ENCODE measurements at places on chromosomes 4 and X.

DNA sequence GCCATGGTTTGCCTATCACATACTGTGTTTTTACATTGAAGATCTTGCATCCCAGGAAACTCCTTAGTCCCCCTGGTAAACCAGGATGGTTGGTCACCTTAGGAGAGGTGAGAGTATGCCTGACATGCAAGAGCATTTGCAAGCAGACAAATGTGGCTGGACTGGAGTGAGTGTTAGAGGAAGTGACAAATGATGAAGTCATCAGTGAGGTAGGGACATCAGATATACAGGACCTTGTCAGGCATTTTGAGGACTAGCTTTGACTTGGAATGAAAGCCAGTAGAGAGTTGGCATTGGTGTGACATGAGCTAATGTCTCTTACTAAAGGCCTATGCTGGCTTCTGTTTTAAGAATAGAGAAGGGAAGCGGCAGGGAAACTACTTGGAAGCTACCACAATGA is 124.9 kb downstream of the FRMPD4 start:
- DNase-seq: no peak

- DNase-seq: no peak
Measured at GRCh38 chr4:159206427-159206871, 103.6 kb downstream of the RAPGEF2 start.

DNA sequence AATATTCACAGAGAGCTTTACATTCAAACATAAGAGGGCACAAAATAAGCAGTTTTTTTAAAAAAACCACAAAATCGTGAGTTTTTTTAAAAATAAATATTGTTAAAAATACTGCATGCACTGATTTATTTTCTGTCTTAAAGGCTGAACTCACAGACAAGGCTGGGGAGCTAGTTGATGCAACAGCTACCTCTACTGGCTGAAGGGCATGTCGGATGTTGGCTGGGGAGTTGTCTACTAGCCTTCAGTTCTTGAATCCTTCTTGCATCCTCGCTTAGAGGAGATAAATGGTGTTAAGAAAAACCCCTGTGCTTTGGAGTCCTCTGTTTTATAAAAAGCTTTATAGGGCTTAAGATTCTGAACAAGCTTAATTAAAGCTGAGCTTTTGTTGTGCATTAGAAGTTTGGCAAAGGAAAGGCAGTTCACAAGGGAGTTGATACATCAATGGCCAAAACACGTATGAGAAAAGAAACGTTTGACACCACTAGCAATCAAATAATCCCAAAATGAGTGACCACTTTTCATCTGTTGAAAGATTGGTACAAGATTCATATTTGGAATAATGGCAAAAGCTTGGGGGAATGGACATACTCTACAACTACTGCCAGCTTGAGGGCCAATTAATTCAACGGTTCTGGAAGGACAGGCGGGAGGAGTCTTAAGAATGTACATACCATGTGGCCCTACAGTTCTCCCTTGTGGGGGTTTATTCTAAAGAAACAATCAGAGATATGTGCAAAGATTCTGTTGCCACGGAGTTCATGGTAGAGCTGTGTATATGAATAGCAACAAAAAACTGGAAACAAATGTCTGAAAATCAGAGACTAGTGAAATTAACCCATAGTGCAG is 94.7 kb downstream of the SEL1L3 start:
- DNase-seq: no peak

DNA sequence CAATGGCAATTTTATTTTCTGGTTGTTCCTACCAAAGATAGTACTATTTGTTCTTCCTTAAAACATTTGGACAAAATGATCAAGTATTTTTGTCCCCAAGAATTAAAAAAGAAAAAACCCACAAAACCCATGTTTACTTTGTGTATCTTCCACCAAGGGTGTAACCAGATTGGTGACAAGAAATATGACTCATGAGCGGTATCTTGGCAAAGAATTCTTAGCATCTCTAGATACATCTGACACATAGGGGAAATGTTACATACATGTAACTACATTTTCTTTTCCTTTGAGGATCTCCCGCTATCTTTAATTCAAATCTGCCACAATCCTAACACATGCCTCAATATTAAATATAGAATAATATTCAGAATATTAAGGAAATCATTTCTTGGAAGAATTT is 78.7 kb downstream of the WDFY3 start:
- no peak for DNase-seq

GRCh38 chr4:40227284-40227683 is 30.5 kb downstream of the RHOH start:
- DNase-seq: no peak

DNA sequence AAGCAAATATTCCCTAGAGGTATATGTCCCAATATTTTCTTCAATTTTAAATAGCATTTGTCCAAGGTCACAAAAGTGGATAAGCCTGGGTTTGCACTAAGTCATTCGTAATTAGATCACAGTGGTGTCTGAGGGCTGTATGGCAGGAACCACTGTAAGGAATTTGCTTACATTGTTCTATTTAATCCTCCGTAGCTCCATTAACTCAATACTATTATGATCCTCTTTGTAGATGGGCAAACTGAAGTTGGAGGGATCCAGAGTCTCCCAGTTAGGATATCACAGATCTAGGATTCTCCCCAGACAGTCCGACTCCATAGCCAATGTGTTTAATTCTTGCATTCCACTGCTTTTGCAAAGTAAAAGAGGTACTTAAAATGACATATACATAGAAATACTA is 242.7 kb upstream of the DCAF8L1 start:
- no peak for DNase-seq

- no peak for DNase-seq
Measured at GRCh38 chr4:184653650-184654049, 4.1 kb downstream of the PRIMPOL start.

- no peak for DNase-seq
Measured at GRCh38 chr4:41590591-41590990, 52.6 kb downstream of the LIMCH1 start.

DNA sequence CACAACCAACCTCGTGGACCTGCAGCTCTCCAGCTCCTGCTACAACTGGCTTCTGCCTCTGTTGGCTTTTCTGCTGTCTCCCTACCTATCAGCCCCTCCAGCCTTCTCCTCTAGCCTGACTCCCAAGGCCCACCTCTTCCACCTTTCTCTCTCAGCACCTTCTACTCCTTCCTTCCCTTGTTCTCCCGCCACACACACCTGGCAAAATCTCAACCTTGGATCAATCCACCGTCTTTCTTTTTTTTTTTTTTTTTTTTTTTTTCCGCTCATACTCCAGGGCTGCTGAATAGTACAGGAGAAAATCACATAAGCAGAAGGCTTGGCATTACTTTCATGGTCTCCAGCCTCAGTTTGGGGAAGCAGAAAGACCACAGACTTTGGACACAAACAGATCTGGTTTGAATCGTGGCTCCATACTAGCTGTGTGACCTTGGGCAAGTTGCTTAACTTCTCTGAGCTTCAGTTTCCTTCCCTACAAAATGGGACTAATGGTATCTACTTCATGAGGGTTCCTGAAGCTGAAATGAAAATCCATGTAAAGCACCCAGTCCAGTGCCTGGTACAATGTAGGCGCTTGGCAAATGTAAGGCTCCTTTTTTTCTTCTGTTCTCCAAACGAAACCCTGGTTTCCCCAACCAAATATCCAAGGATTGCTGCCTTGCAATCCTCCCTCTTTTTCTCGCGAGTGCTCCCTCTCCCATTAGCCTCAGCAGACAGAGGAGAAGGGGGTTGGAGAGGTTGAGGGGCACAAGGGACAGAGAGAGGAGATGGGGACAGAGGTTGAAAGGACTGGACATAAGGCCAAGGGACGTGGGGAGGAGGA is 1.7 kb downstream of the FGD1 start:
- no peak for DNase-seq

DNA sequence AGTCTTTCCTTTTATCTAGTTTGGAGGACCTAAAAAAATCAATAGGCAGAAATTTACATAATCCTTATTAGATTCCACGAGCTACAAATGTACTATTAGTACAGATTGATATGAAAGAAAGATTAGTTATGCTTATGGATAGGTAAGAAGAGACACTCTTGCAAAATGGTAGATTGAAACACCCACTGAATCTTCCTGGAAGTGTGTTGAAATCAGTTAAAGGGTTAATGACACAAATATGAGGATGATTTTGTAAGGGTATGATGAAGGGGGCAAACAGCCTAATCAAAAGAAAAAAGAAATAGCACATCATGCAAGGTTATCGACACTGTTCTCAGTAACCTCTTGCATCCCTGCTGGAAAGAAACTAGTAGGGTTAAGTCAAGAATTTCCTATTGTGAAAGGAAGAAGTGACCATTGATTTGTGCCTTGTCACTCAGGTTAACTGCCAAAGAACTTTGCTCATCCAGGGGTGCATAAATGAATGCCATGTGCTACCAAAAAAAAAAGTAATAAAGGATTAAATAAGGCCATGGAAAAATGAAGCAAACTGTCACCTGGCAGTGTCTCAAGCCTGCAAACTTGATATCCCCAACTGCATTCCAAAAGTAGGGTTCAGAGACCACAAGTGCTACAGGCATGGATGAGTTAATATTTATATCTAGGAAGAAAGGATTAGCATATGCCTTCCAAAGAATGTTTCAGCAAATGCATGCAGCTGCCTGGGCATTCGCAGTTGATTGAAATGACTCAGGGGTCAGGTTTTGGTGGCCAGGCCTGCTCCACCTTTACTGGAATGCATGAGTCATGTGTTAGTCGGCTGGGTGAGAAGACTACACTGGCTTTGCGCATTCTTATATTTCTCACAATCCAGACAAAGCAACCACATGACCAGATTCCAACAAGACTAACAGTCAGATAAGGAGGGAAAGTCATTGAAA is 78.3 kb upstream of the ATXN3L start:
- no peak for DNase-seq

DNA sequence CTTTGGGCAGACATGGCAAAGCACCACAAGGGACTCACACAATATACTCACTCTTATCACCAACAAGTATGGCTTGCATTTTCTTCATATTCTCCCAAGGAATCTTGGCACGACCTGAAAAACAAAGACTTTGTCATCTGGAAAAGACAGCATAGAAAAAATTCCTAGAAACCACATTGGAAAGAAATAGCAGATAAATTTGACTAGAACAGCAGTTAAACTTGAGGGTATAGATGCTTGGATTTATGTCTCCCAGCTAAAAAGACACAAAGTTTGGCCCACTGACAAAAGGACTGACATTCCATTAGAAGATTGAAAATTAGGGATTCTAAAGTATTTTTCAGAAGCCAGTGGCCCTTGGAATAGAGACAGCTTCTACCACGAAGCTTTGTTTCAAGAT is 6.9 kb upstream of the VEGFC start:
- DNase-seq: no peak

GRCh38 chrX:104137496-104137895 is 19.3 kb downstream of the SLC25A53 start:
- no peak for DNase-seq

DNA sequence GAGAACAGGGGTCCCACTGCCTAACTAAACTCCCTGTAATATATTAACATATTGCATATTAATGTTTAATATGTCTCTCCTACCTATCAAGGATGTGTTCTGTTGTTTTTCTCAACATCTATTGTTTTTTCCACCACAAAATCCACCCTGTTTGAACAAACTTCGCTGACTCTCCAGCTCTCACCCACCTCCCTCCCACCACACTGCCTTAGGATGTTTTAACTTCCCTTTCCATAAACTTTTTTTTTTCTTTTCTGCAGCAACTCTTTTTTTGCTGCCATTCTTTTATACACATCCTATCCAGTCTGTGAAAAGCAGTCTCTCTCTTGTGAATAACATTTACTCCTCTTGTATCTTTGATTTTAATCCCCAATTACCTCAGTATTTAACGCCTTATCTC is 226.1 kb downstream of the PCDH7 start:
- DNase-seq: no peak

GRCh38 chr4:175511861-175512260 is 300.2 kb downstream of the GPM6A start:
- no peak for DNase-seq

GRCh38 chr4:124902001-124902515 is 189.5 kb upstream of the ANKRD50 start:
- DNase-seq: no peak

DNA sequence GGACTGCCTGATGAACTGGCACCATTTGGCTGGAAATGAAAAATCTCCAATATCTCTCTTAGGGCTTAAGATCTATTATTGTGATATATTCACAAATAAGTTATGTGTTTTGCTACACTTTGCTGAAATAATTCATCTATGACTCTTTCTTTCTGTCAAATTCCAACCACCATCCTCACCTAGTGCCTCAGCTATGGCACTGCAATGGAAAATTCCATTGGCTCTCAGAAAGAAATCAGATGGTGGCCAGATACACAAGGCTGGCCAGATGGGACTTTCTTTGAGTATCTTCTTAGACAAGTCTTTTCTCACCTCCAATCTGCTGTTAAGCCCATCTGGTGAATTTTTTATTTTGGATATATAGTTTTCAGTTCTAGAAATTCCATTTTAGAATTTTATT is 28.0 kb downstream of the NAT8L start:
- no peak for DNase-seq

- DNase-seq: no peak
Measured at GRCh38 chrX:79107891-79108718, 36.4 kb upstream of the GPR174 start.

DNA sequence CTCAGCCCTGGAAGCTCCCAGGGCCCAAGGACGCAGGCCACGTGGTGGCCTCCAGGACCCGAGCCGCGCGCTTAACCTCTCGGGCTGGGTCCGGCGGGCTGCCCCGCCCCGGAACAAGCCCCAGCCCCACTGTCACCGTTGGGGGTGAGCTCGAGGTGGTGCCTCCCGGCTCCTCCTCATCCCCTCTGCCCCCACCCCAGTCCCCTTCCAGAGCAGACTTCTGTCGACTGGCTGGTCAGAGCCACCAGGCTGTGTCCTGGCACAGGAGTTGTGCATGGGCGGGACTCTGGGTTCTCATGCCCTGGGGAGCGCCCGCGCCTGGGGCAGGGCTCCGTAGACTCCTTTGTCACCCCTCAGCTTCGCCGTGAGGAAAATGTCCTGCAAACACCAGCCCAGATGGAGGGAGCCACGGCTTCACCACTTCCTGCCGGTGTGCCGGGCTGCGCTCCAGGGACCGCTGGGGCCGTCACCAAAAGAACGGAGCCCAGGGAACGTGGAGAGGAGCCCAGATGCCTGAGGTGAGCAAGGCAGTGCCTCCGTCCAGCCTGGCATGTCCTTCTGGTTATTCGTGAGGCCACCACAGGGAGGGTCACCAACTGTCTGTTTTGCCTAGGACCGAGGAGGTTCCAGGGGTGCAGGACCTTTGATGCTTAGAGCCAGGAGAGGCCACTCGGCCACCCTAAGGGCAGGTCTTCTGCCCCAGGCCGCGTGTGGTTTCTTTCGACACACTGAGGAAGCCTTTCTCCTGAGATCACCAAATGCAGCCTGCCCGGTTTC is 7.1 kb upstream of the RGS12 start:
- no peak for DNase-seq

- no peak for DNase-seq
Measured at GRCh38 chrX:10986616-10987015, 124.5 kb upstream of the HCCS start.

- no peak for DNase-seq
Measured at GRCh38 chrX:150879855-150880807, 18.3 kb downstream of the CD99L2 start.

DNA sequence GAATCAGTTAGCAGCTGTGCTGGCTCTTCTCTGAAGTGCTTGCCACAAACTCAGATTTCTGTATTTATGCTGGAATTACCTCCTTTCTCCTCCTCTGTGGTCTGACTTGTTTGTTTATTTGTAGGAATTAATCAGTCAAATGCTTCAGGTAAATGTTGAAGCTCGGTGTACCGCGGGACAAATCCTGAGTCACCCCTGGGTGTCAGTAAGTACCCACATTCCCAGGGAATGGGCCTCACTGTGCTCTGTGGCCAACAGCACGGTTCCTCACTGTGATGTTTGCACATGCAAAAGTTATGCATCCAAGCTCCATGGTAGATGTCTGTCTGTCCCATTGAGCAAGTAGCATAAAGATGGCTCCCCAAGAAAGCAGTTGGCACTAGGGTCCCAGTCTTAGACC is 169.9 kb downstream of the DCLK2 start:
- no peak for DNase-seq
